ENCODE measurements at places on chromosomes 6 and 20.

GRCh38 chr6:20497216-20498040, 36.8 kb upstream of the CDKAL1 start:
- DNase-seq, result no peak

GRCh38 chr6:30562470-30563425, 5.7 kb downstream of the PRR3 start:
- DNase-seq, result no peak

- DNase-seq, result no peak
Measured at GRCh38 chr6:22882581-22882980, 313.2 kb downstream of the HDGFL1 start.

DNA sequence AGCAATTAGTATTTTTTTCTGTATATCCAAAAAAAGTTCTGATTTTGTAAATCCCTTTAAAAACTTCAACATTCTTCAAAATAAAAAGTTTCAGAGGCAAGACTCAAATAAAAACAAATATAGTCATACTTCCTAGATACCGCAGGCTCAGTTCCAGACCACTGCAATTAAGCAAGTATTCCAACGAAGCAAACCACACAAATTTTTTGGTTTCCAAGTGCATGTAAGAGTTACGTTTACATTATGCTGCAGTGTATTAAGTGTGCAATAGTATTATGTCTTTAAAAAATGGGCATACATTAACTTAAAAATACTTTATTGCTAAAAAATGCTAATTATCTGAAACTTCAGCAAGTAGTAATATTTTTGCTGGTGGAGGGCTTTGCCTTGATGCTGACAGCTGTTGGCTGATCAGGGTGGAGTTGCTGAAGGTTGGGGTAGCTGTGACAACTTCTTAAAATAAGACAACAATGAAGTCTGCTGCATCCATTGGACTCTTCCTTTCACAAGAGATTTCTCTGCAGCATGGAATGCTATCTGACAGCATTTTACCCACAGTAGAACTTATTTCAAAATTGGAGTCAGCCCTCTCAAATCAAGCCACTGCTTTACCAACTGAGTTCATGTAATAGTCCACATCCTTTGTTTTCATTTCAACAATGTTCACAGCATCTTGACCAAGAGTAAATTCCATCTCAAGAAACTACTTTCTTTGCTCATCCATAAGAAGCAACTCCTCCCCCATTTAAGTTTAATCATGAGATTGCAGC, 46.0 kb downstream of the PHIP start:
- DNase-seq, result no peak

- DNase-seq, result no peak
Measured at GRCh38 chr20:15236812-15237211, 899.4 kb upstream of the FLRT3 start.

DNA sequence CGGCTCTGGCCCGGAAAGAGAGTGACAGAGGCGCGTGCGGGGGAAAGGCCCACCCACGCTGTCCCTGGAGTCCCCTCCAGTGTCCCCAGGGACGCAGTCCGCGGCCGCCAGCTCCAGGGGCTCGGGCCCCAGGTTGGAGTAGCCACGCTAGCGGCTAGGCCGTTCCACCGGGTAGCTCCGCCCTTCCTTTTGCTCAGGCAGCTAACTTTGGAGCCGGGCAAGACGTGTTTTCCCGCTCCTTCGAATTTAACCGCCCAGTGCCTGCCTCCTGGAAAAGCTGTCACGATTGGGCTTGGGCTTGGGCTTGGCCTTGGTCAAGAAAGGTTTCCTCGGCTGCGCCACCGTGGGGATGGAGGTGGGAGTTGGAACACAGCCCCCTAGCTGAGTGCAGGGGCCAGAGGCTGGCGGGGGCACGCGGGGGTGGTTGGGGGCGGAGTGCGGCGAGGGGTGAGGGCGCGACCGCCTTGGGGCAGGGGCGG, 4.7 kb downstream of the LINC00237 start:
- DNase-seq, result no peak

DNA sequence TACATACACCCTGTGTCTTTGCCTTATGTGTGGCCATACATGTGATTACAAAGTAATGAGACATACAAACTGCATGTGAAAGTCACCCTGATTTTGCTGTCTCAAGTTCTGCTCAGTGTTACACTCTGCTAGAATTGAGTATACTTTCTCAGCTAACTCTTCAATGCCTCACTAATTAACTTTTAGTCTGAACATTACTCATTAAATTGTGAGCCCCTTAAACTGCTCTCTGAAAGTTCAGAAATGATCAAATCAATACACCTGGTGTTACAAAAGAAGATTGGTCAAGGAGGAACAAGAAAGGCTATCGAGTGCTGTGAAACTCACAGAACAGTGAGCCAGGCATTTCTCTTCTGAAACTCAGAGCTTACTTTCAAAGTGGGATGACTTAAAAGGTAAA, 71.3 kb downstream of the MKKS start:
- no peak for DNase-seq

Data from hippocampal formation (tissue), 2 donors.